Renal cortical epithelial cell (primary cell): ENCODE measurements at places on chromosomes 1 and 21. TPM values are rescaled to one million over a fixed set of nuclear protein-coding genes. Genes with fewer than 3 reads are reported as not detected.

GJA8 gene
- total RNA-seq, result not detected in 2 replicates

- DNase-seq, result peak; percentile 62
Measured at GRCh38 chr1:146032631-146033219, 11.2 kb upstream of the HJV start.

GRCh38 chr1:91876040-91876470 is 9.9 kb downstream of the TGFBR3 start:
- DNase-seq, result no peak

DNA sequence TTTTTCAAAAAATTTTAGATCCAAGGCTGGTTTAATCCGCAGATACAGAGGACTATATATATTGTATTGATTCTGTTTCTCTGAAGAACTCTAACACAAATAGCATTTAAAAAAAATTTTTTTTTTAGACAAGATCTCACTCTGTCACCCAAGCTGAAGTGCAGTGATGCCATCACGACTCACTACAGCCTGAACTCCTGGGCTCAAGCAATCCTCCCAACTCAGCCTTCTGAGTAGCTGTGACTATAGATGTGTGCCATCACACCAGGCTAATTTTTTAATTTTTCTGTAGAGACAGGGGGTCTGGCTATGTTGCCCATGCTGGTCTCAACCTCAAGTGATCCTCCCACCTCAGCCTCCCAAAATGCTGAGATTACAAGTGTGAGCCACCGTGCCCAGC is 3.0 kb downstream of the ANKRD45 start:
- DNase-seq, result peak; percentile 13

GRCh38 chr21:32412162-32413014 is at the start of gene EVA1C:
Gene EVA1C (plus strand): TSS chr21:32412706. CDS start chr21:32412854, 148 bp downstream.
- DNase-seq, result no peak

SMCP gene
- not detected in 2 replicates for total RNA-seq

GRCh38 chr1:215321802-215322201 is 239.3 kb downstream of the KCNK2 start:
- peak; percentile 6 for DNase-seq

EIF4G3 gene
- 41.2 and 95.3 TPM in 2 replicates for total RNA-seq

GRCh38 chr1:58839846-58840835 is 56.3 kb upstream of the JUN start:
- no peak for DNase-seq

CD2 gene
- not detected in 2 replicates for total RNA-seq

- no peak for DNase-seq
Measured at GRCh38 chr1:44424747-44425146, 19.7 kb downstream of the RNF220 start.

- no peak for DNase-seq
Measured at GRCh38 chr1:30745156-30745833, 12.3 kb downstream of the LAPTM5 start.

GRCh38 chr1:98086156-98086555 is 165.3 kb upstream of the DPYD start:
- DNase-seq, result peak; percentile 90

VPS26C gene
- 53.7 and 108 TPM in 2 replicates for total RNA-seq

- DNase-seq, result no peak
Measured at GRCh38 chr1:27956761-27957160, 3.0 kb upstream of the XKR8 start.

- no peak for DNase-seq
Measured at GRCh38 chr1:239711768-239712167, 325.4 kb downstream of the CHRM3 start.

OR2L13 gene
- total RNA-seq, result not detected in 2 replicates

DNA sequence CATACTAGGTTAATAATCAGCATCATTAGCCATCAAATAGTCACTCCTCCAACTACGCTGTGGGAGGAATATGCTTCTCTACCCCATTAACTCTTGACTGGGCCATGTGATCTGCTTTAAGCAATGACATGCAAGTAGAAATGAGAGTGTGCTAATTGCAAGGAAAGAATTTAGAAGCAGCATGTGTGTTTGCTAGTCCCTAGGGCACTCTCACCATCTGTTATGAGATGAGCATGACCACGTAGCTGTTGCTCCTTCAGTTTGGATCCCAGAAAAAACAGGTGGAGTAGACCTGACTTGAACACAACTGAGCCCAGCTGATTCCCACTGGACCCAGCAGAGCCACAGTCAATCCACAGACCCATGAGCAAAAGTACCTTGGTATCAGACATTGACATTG is 19.7 kb upstream of the RGS7 start:
- DNase-seq, result no peak

DNA sequence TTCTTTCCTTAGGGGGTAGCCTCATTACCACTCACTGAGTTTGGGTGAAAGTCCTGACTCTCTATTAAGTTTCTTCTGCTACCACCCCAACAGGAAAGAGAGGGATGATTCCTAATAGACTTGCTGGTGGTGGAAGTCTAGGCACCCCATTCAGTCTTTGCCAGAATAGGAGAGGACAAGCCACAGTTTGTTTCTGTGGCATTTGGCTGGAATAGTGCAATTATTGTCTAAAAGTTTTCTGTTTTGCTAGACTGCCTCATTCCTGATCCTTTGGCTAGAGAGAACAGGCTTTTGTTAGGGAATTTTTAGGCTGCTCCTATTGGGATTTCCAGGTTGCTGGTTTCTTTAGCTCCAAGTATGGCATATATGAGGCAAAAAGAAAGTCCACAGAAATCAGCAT is 9.9 kb upstream of the HJV start:
- no peak for DNase-seq

DNA sequence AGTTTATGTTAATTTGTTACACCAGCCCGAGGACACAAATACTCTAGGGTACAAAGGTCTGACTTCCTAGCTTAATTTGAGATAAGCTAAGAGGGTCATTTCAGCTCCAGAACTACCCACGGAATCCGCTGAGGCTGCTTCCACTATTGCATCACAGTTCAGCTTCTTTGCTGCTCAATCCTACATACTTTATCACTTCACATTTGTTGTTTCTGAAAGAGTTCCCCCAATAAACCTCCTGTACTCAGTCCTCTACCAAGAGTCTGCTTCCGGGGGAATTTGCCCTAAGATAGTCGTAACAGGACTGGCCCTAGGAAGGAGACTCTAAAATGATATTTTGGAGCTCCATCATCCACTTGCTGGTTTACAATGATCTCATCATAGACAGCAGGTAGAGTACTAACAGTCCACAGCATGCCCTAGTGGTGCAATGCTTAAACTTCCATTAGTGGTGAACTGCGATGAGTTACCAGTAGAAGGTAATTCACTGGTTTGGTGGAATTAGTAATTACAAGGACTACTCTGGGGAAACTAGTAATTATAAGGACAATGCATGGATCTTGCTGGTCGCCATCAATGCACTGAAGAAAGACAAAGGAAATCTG is 229.3 kb downstream of the USH2A start:
- no peak for DNase-seq
